ENCODE measurements at places on chromosomes 16 and 17.

- no peak for DNase-seq
Measured at GRCh38 chr17:81238490-81238814, 403 bp downstream of the TEPSIN start.

- peak; percentile 40 for DNase-seq
Measured at GRCh38 chr17:3534881-3535252, 22.7 kb downstream of the TRPV3 start.

DNA sequence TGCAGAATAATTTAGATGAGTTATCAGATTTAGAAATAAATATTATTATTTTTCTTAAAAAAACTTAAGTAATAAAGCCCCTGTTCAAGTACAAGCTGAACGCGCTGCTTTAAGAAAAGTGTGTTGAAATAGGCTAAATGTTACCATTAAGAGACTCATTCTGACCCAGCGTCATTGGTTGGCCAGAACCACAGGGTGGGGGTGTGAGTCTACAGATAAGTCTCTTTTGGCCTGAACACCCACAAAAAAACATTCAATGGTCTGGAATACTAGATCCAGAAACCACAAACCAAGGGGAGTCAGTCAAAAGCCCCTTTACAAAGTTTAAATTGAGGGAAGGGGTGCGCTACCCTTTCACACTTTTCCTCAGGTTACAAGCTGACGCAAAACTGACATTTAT is 776.1 kb downstream of the KCNJ2 start:
- no peak for DNase-seq

DNA sequence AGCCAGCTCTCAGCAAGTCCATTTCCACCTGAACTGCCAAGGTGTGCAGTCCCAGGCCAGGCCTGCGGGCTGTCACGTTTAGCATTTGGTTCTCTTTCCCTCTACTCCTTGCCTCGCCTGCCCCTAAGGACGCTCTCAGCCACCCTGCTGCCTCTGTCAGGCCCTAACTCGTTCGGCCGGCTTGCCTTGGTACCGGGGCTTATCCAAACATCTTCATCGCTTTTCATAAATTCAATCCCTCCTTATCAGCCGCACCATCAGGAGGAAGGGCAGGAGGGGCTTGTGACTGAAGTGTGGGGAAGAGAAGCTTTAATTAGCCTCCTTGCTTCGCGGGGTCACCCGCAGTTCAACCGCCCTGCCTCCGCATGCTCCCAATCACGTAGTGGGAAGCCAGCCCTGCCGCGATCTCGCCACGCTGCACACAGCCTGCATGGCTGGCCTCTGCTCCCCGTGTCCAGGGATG is 231.1 kb downstream of the SOX9 start:
- peak; percentile 86 for DNase-seq

DNA sequence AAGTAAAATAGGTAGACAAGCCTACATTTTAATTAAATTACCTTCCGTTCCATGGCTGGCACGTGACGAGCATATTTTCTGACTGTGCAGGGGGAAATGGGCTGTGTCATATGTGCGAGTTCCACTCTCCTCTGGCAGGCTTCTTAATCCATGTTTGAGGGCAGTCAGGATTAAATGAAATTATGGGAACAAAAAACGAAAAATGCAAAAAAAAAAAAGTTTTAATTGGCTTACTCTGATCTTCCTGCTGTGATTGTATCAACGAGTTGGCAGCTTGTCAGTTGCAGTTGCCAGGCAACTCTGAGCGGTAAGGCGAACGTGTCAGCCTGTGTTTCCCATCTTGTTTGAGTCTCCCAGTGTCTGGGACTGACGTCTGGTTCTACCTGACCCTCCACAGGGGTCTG is 302.9 kb upstream of the XYLT1 start:
- DNase-seq = peak; percentile 43

GRCh38 chr17:64306850-64307463 is 43.9 kb upstream of the TEX2 start:
- DNase-seq = peak; percentile 62
